Stimulated activated CD4-positive, alpha-beta T cell treated with anti-CD3 and anti-CD28 coated beads, TNF-alpha, amount 100 ng/mL, for 1 hour (primary cell): ENCODE measurements at places on chromosomes 7 and 10.

DNA sequence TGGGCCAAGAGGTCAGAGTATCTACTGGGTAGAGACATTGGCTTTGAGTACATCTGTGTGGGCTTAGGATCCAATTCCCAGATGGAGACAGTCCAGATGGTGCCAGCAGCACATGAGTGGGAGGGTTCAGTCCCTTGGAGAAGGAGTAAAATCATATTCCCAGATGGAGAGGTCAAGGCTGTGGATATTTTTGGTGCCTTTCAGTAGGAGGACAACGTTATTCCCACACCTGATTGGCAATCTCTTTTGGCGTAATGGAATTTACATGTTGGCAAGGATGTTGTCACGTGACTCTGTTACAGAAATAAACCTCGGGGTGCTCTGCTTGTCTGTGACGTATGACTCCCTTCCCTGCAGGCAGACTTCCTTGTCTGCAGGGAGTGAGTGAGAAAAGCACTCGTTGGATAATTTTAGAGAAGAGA lies 27.6 kb downstream of the NPS start:
- no peak for DNase-seq

- DNase-seq = no peak
Observed at GRCh38 chr10:17335065-17335464, 107.0 kb downstream of the VIM start.

DNA sequence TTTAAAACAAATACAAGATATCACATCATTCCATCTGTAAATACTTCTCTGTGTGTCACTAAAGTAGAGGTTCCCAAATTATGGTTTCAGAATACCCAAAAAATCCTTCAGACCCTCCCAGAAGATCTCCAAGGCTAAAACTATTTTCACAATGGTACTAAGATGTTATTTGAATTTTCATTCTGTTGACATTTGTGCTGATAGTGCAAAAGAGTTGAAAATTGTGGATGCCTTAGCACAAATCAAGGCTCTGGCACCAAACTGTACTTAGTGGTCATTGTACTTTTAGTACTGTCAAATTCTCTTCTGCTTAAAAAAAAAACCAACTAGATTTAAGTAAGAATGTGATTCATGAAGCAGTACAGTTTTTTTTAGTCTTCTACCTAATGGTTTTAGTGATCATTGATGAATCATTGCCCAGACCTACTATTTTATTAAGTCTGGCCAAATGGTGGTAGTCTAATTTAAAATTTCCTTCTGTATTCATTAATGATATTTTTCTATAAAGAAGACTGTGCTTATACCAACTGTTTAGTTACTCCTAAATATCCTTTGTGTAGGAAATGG lies 50.5 kb downstream of the TPST1 start:
- DNase-seq = no peak

- no peak for DNase-seq
Observed at GRCh38 chr7:157545681-157546060, 208.9 kb downstream of the DNAJB6 start.

DNA sequence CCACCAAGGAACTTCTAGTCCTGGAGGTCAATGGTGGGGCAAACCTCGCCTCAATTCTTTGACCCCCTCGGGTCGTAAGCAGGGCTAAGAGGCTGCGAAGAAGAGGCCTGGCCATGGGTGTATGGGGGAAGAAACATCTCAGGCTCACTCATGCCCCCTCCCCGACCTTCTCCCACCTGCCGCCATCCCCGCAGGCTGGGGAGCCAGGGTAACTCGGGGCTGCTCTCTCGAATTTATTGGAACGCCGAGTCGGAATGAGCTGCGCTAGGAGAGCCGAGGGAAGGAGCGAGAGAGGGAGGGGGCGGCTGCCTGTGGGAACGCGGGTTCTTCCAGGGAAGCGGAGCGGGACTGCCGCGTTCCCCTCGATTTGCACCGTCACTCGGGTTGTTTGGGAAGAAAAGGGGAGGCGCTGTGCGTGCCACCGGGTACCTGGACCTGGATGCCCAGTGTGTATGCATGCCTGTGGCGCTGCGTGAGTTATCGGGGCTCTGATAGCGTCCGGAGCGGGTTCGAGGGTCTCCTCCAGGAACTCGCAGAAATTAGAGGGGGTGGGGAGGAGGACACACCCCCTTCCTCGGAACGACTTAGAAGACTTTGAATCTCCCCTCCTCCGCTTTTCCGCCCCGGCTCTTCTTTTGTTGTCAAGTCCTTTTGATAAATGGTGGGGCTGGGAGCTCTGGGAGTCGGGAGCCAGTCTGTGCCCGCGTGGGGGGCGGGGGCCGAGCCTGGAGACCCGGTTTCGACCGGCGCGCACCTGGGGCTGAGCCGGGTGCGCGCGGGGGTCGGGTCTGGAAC lies 1.8 kb upstream of the ZNF503 start:
- DNase-seq = no peak

DNA sequence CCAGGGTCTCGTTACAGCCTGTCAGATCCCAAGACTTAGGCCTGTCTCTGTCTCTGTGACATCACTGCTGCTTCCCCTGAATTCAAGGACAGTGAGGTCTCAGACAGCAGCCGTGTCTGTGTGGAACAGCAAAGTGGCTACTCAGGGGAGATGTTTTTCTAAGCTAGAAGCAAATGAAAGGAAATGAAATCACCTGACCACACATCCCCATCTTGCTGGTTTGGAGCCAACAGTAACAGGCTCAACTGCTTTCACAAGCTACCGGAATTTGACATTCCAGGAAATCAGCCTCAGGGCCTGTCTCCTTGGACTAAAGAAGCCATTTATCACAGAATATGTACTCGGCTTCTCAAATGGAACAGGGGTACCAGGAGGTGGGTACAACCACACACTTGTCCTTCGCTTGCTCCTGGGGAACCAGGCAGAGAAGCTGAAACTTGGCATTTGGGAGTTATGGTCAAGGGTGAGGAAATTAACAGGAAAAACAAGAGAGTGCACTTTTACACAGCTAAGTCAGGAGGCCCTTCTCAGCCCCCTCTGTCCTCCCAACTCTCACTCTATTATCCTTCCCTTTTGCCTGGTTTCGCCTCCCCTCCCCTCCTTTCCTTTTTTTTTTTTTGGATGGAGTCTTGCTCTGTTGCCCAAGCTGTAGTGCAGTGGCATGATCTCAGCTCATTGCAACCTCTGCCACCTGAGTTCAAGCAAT lies 73.2 kb downstream of the SPDYE5 start:
- DNase-seq = no peak

DNA sequence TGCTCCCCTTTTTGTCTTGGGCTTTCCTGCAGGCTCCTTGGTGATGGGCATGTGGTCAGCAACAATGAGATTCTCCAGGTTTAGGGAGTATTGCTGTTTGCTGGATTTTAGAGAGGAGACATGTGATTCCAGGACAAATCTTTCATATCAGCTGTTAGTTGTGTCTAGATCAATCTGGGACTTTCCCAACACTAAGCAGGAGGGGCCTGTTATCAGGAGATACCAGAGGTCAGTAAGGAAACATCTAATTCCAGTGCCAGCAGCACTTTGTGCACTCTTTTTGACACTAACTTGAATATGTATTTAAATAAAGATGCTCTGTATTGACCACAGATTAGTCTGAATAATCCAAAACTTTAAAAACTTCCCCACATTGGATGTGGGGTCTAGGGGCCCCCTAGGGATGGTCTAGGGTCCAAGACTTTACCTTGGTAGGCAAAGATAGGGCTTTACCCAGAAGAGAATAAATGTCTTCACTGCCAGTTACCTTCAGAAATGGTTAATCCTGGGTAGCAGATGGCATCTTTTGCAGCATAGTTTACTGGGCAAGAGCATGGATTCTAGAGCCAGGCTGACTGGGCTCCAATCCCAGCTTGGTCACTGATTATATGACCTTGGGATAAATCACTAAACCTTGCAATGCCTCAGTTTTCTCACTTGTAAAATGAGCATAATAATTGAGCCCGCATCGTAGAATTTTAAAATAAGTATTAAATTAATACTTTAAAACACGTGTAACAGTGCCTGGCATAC lies 6.4 kb upstream of the FIGNL1 start:
- no peak for DNase-seq

DNA sequence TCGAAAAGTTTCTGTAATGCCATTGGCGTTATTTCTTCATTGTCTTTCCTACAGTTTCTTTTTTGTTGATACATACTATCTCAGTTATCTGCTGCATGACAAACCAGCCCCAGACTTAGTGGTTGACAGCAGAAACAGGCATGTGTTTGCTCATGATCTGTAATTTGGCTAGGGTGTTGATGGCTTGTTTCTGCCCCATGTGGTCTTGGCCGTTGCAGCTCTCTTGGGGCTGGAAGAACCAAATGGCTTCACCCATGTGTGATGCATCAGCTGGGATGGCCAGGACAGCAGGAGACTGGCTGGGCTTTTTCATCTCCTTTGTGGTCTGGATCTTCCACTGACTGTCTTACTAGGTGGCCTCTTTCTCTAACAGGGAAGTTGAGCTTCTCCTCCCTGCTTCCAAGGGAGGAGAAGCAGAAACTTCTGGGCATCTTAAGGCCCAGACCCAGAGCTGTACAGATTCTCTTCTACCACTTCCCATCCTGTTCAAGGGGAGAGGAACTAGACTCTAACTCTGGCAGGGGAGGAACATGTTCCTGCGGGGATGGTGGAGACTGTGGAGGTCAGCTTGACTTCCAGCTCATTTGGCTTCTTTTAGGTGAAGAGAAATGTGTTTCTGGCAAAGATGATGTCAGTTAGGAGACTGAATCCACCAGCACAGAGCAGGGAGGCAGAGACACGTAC lies 89.3 kb downstream of the FANK1 start:
- no peak for DNase-seq

DNA sequence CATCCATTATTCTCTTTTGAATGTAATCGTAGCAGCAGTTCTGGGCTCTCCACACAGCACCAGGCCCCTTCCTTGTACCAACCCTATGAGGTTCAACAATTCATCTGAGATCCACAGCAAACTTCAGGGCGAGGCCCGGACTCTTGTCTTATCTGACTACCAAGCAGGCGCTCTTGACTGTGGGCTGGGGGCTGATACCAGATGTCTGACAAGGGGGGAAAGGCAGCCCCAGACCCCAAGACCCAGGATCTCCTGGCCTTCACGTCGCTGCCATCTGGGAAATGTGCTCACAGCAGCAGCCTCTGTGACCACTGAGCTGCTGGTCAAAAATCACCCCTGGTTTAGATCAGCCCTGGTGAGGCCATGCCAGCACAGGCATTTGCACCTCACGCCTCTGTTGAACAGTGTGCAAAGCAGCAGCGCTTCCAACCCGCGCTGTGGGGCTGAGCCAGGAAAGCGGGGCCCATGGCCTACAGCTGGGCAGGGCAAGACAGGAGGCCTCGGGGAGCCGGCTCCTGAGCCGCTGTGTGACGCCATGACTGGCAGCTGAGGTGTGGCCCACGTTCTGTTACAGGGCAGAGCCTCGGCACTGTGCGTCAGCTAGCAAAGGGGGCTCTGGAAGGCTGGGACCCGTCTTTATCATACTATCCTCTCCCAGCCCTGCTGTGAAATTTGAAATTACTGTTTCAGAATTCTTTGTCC lies 143.9 kb downstream of the PAXIP1 start:
- no peak for DNase-seq
